ENCODE measurements at places on chromosomes 7 and 10.

DNA sequence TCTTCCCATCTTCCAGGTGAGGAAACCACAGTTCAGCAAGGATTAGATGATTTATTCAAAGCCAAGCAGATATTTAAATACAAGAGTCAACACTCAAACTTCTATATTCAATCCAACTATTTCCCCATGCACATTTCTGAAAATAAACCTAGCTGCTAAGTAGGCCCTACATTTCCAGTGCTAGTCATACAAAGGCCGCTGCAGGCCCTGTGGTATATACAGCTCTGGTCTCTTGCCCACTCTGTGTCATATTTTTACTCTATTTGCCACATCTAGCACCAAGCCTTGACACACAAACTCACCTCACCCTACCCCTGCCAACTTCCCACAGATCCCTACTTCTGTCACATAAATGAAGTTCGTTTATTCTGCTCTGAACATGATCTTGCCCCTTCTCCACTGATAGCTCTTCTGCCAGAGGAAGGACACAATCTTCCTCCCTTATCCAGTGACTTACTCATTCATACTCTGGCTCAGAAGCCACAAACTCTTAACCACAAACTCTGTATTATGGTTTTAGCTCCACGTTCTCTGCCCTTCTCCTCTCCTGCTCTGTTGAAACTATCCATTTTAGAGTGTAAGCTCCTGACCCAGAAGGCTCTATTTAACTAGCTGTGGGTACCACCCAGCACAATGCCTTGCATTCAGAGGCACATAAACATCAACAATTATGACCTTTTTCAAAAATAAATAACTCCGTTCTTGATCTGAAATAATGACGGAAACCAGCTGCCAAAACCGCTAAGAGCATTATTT lies 180.7 kb downstream of the CPEB3 start:
- DNase-seq = peak; percentile 45

GRCh38 chr10:12435348-12435747 lies 86.0 kb downstream of the CAMK1D start:
- no peak for DNase-seq

DNA sequence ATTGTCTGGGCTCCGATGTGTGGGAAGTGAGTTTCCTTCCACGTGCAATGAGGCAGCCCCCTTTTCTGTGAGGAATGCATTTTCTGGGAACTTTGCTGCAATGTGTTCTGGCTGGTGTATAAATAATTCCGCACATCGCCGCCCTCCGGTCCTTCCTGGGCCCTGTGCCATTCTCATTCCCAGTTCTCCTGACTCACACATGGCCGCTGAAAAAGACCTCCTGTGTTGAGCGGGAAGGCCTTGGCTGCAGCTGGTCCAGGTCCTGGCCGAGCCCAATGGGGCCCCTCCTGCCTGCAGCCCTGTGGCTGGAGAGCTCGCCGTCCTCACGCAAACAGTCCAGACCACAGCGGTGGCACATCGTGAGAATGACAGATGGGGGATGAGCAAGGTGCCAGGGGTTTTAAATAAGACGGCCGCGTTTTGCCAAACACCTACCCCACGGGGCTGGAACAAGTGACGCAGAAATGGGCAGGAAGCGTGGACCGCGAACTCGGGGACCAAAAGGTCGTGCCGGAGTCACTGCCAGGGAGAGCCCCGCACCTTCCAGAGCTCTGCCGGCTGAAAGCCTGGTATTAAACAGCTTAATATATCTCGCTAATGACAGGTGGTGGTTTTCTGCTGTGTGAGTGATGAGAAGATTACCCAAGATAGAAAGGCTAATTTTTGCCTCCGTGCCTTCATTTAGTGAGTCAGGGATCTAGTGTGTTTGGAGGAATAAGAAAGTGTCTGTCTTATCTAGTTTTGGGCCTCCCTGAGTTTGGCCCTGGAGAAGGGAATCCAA lies 37.0 kb downstream of the FAM20C start:
- DNase-seq = peak; percentile 92

- DNase-seq = no peak
These were observed 14.4 kb downstream of the ERCC6 start for GRCh38 chr10:49524496-49524895.

- DNase-seq = no peak
These were observed 259.6 kb upstream of the PPP2R2D start for GRCh38 chr10:131641231-131641630.

- peak; percentile 18 for DNase-seq
These were observed 89.7 kb upstream of the RPA3 start for GRCh38 chr7:7808156-7808555.

- DNase-seq = no peak
These were observed 33.4 kb upstream of the YAE1 start for GRCh38 chr7:39532832-39533231.

All from fibroblast of skin of scalp (primary cell).